ENCODE measurements at places on chromosomes 2 and 18. TPM values are rescaled to one million over a fixed set of nuclear protein-coding genes. Genes with fewer than 3 reads are reported as not detected.

The DLGAP1 gene
- total RNA-seq, result 0.81 TPM

DNA sequence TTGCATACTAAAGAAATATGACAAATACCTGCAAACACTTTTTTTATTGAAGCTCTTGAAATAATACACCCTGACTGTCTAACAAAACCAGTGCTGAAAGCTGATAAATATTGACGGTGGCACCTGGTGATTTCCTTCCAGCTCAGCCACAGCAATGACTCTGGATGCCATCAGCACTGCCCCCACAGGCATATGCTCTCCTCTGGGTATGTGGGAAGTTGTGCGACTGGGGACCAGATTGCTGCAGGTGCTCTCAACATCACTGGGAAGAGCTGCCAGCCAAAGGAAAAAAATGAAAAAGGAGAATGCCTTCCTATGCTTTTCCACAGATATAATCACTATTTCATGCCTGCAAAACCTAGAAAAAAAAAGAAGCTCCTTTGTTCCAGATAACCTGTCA, 141.5 kb downstream of the PIGN start:
- no peaks in the 10 kb centered on the region for H3K27me3 ChIP-seq
- no peak overlapping the region for H3K27ac ChIP-seq
- H3K4me3 ChIP-seq, result no peak overlapping the region
- no peaks in the 10 kb centered on the region for H3K36me3 ChIP-seq

The LINC00305 gene
- total RNA-seq, result not detected

DNA sequence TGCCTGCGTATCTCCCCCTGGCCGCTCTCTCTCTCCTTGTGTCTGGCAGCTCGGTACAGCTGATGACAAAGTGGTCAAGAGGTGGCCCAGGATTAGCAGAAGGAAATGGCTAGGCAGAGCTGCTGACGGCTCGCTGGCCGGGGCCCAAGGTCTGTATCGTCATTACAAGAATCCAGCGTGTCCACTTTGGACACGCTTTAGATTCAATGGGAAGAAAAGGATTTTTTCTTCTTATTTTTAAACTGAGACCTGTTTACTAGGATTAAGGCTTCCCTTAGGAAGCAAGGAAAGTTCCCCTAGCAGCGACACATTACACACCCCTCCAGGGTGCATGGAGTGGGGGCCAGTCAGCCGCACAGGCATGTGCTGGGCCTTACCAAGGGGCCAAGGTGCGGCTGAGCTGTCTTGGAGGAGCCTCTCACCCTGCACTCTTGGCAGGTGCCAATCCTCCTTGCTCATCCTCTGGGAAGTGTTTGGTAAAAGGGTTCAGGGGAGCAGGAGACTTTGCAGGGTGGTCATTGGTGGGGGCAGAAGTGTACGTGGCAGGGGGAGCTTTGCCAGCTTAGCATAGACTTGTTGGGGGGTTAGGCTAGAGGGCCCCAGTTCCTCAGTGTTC, 76.8 kb downstream of the POLR1A start:
- peaks cover 36% of the 10 kb centered on the region for H3K36me3 ChIP-seq
- peak; percentile 89 for DNase-seq
- H3K4me1 ChIP-seq, result peaks cover 17% of the 10 kb centered on the region
- H3K4me3 ChIP-seq, result no peak overlapping the region

GRCh38 chr2:187264612-187265011, 183.4 kb downstream of the CALCRL start:
- peak; percentile 98 for DNase-seq
- H3K4me3 ChIP-seq, result no peak overlapping the region
- H3K36me3 ChIP-seq, result no peaks in the 10 kb centered on the region
- no peaks in the 10 kb centered on the region for H3K27me3 ChIP-seq
- H3K27ac ChIP-seq, result peak overlapping the region; percentile 96
- H3K4me1 ChIP-seq, result peaks cover 36% of the 10 kb centered on the region

GRCh38 chr2:113238871-113239839, 39.6 kb downstream of the PAX8 start:
- peaks cover 19% of the 10 kb centered on the region for H3K4me1 ChIP-seq
- H3K36me3 ChIP-seq, result no peaks in the 10 kb centered on the region
- H3K27me3 ChIP-seq, result no peaks in the 10 kb centered on the region
- H3K27ac ChIP-seq, result no peak overlapping the region
- no peak for DNase-seq

- no peak for DNase-seq
- no peaks in the 10 kb centered on the region for H3K27me3 ChIP-seq
- H3K4me1 ChIP-seq, result no peaks in the 10 kb centered on the region
- H3K27ac ChIP-seq, result no peak overlapping the region
- no peak overlapping the region for H3K4me3 ChIP-seq
Observed at GRCh38 chr2:64210816-64211215, 66.6 kb upstream of the PELI1 start.
